ENCODE measurements at places on chromosomes 6 and 20.
A peak's percentile ranks its signal among the peaks of the same experiment; 100 is the strongest.

DNA sequence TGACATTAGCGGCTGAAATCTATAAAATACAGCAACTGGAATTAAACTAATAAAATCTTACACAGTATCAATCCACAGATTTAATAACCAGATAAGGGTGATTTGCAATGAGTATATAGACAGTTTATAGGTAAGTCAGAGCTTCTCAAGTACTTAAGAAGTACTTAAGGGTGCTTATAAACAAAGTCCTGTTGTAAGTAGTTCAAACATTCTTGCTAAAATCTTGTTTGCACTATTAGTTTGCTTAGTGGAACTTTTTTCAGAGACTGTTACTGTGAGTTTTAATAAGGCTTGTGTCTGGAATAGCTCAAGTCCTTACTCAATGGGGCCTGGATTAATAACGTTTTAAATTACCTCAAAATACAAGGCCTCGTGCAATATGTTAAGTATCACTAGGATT is 240.5 kb downstream of the GMDS start:
- no peak for DNase-seq

DNA sequence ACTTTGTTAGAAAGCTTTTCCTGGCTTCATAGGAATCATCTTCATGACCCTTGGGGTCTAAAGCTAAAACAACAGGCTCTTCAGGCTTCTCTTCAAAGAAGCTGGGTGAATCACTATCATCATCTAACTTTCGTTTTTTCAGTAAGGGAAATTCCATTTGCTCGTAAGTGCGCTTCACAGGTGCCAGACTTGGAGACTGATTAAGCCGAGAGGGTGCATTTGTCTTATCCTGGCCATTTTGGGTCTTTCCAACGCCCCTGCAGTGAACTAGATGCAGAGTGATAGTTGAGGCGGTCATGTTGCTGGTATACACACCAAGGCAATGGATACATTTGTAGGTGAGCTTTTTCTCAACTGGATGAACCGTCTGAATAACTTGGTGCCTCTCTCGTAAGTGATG is 38.8 kb downstream of the ADNP start:
- no peak for DNase-seq

DNA sequence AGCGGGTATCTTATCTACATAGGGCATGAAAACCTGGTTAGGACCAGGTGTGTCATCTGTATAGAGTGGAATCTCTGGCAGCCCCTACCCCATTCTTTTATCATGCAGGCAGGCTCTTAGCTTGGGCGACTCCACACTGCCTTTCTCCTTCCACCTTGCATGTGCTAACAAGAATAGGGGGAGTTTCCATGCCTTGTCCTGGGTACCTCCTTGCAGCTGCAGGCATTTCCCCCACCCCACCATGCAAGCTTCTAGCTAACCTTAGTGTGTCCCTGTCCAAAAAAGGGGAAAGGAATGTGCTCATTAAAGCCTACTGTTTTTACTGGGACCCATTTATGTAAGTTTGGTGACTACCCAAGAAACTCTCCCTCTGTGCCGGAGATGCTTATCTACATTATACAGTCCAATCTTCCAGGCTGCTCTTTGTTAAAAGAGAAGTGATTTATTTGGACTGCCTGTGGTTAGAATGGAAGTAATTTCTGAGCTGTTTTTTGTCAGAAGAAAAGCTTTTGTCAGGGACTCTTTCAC is 10.5 kb upstream of the CEP43 start:
- no peak for DNase-seq

GRCh38 chr6:107866606-107867301 is 42.6 kb upstream of the SCML4 start:
- DNase-seq = peak; percentile 80

- no peak for DNase-seq
Measured at GRCh38 chr6:9020001-9020400, 584.7 kb upstream of the SLC35B3 start.

DNA sequence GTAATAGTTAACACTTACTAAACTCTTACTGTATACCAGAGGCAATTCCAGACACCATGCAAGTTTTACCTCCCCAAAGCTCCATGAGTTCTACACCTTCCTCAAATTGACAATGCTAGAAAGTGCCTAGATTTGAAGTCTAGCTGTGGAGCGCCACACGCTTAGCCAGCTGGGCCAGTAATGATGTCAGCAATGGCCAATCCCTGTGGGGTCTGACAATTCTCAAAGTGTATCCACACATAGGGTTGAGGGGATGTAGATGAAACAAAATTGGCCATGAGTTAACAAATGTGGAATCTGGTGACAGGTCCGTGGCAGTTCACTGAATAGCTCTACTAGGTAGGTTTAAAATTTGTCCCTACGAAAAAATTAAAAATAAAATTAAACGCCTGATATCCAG is 1.3 kb downstream of the ZNF343 start:
- no peak for DNase-seq

DNA sequence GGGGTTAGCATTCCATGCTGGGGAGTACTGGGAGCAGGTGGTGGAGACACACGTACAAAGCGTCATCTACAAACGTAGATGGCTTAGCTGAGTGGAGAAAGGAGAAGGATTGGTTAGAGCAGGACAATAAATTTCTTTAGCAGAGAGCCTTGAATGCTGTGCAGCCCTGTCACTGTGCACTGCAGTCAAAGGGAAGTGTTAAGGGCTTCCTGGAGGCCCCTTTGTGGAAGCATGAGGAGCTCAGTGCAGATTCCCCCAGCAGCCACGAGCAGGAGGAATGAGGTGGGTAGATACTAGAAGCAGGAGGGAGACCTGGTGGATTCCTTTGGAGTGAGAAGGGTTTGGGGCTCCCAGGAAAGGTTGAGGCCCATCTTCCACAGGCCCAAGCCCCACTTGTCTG is 6.1 kb upstream of the TREML4 start:
- no peak for DNase-seq

GRCh38 chr6:13913226-13914001 is 11.3 kb upstream of the RNF182 start:
- DNase-seq = no peak

All from tongue (tissue), 3 donors.